GM12864 (cell line): ENCODE measurements at places on chromosomes 1 and 21.
A peak's percentile ranks its signal among the peaks of the same experiment; 100 is the strongest.

GRCh38 chr21:46226920-46227599, 1.5 kb downstream of the LSS start:
- no peak for DNase-seq

DNA sequence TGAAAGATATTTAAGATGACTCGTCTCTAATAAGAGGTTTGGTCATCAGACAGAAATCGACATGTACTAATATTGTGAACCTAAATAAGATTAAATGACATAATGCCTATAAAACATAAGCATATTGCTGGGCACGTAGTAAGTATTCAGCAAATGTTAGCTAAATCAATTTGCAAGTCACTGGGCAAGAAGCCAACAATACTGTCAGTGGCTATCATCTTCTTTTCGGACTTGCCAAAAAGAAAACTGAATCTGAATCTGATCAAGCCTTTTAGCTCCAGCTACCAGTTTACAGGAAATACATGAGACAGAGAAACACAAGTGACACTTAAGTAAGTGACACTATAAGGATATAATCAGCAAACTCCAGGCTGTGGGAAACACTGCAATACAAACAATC, 46.0 kb downstream of the RPL5 start:
- no peak for DNase-seq

GRCh38 chr1:27357281-27358037, 9.3 kb downstream of the MAP3K6 start:
- DNase-seq, result no peak

- no peak for DNase-seq
Measured at GRCh38 chr1:194658090-194658439, 1471.7 kb upstream of the B3GALT2 start.

DNA sequence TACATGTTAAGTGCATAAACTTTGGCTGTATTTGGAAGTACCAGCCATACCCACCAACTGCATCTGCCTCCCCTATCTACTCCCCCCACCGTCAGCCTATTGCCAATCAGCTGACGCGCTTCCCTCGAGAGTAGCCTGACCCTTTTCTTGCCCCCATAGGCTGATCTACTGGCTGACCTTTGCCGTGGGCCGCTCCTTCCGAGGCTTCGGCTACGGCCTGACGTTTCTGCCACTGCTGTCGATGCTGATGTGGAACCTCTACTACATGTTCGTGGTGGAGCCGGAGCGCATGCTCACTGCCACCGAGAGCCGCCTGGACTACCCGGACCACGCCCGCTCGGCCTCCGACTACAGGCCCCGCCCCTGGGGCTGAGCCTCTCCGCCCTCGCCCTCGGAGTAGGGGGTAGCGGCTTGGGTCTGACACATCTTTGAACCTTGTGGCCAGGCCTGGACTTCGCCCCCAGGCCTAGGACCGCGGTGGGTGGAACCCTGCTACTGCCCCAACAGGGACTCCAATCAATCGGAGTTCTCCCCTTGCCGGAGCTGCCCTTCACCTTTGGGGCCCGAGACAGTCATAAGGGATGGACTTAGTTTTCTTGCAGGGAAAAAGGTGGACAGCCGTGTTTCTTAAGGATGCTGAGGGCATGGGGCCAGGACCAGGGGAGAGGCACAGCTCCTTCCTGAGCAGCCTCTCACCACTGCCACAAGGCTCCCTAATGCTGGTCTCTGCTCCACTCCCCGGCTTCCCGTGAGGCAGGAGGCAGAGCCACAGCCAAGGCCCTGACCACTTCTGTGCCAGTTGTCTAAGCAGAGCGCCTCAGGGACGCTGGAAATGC, 4.0 kb downstream of the GLMP start:
- no peak for DNase-seq

GRCh38 chr1:53138991-53139884, 3.2 kb downstream of the SLC1A7 start:
- no peak for DNase-seq

GRCh38 chr1:225026701-225027100, 97.2 kb downstream of the DNAH14 start:
- no peak for DNase-seq

GRCh38 chr1:204602111-204602579, 83.4 kb downstream of the LRRN2 start:
- no peak for DNase-seq

DNA sequence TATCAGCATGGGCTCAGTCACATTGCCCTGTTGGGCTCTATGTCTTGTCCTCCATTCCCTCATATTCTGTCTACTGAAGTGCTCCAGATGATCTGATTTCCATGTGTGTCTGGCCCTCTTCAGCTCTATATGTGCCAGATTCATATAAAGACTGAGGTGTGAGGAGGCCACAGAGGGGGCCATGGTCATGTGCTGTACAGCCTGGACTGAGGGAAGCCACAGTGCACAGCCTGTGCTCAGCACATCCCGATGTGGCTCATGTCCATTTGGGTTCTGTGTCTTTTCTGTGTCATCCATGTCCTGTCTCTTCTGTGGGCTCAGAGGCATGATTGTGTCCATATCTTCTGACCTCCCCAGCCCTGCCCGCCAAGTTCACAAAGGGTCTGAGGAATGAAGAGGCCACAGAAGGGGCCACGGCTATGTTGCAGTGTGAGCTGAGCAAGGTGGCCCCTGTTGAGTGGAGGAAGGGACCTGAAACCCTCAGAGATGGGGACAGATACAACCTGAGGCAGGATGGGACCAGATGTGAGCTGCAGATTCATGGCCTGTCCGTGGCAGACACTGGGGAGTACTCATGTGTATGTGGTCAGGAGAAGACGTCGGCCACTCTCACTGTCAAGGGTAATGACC, 97.0 kb downstream of the OBSCN start:
- DNase-seq, result no peak

GRCh38 chr1:195738966-195739650, 869.1 kb downstream of the KCNT2 start:
- DNase-seq, result no peak

- DNase-seq, result no peak
Measured at GRCh38 chr1:93344886-93345632, 648 bp upstream of the DR1 start.

DNA sequence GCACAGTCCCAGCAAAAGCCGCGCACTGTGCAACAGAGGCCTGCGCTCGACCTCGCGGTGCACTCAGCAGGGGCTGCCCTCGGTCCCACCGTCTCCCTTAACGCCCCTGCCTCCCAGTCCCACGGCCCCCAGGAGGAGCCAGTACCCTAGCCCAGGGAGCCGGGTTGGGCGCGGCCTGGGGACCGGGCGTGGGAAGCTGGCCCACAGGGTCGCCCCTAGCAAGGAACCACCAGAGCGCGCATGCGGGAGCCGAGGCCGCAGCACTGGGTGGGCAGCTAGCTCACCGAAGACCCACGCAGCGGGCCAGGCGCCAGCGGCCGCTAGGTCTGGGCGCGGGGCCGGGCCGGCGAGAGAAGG, 21.6 kb upstream of the ZNF678 start:
- DNase-seq, result no peak

DNA sequence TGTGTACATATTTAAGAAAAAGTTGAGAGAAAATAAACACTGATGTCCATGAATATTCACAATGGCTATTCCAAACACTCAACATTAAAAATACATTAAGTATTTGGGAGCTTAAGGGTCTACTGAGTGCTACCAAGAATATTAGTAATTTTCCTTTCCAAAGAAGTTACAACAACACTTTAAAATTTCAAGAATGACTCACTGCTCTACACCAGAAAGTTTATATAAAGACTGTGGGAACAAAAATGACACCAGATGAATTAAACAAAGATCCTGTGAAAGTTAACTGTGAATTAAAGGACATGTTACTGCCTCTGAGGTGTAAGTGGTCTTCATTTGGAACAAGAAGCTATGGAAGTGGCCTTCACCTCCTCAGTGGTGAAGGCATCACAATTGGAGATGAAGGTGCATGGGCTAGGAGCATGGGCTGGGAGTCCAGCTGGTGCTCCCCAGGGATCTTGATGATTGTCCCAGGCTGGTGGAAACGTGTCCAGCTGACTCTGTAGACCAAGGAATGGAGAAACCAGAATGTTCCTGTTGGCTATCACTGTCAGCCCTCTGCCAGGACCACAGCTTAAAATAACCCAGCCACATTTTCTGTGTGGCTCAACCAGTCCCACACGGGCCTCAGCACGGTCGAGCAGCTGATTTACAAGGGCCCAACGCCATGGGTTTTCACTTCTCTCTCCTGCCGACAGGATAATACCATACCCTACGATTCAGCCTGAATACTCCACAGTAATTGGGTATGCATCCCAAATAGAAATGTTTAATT, 28.8 kb downstream of the TAF5L start:
- DNase-seq, result no peak

DNA sequence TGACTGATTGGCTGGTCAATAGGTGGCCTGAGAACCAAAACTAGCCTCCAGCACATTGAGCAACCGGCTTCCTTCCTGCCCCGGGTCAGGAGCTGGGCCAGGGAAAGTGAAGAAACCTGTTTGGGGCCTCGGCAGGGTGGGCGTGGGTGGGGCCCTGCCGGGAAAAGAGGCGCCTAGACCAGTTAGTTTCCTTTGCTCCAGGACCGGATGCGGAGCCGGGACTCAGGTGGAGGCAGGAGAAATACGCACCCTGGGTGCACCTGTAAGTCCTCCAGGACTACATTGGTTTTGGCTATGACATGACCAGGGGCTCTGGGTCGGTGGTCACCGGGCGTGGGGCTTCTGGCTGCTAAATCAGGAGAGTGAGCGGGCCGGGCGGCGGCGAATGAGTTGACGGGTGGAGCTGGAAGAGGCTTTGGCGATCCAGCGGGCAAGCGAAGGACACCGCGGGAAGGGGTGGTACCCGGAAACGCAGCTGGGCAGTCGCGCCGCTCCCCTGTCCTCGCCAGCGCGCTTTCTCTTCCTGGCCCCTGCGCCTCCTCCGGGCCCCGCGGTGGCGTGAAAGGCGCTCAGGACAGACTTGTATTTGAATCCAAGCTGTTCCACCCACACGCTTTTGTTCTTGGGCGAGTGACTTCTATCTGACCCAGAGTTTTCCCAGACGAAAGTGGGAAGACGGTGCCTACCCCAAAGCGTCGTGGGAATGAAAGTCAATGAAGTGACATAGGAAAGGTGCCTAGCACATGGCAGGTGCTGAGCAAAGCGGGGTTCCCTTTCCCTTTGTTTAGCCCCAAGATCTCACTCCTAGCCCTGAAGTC, 30.6 kb upstream of the JUN start:
- DNase-seq, result no peak

GRCh38 chr1:20139776-20140612, 871 bp downstream of the PLA2G2F start:
- DNase-seq, result no peak

GRCh38 chr1:200890818-200891773, 3.6 kb upstream of the INAVA start:
- no peak for DNase-seq

- DNase-seq, result no peak
Measured at GRCh38 chr1:40318476-40318875, 1.4 kb upstream of the COL9A2 start.

GRCh38 chr1:43549921-43550597, 19.4 kb downstream of the PTPRF start:
- no peak for DNase-seq

DNA sequence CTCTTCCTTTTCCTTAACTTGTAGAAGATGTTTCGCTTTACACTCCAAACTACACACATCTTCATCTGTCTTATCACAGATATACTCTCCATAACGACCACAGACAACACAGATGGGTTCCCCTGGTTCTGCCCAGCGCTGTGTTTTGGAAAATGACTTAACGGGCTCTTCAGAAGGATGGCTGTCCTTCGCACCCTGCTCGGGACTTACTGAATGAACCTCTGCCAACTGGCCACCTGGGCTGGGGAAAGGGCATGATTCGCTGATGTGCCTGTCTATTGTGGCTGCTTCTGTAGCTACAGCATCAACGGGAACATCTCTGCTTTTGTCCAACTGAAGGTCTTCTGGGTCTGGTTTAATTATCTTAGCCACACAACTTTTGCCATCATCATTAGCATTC, 3.4 kb downstream of the DDX59 start:
- no peak for DNase-seq

DNA sequence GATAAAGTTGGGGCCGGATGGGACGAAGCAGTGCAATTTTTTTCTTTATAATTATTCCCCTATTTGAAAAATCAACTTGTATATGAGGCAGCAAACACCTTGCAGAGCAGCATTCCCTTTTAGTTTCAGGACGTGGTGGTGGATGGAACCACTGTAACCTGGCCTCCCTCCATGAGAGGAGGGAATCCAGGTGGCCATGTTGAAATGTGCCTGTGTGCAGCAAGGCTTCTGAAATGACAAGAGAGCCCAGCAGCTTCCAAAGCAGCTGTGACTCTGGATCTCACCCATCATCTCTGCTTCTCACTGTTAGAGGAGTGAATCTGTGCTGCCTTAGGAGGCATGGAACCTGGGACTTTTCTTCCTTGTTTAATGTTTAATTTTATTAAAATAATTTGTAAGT, 42.3 kb downstream of the NFIA start:
- DNase-seq, result no peak

GRCh38 chr1:2313651-2314261, 77.6 kb downstream of the MORN1 start:
- DNase-seq, result no peak

DNA sequence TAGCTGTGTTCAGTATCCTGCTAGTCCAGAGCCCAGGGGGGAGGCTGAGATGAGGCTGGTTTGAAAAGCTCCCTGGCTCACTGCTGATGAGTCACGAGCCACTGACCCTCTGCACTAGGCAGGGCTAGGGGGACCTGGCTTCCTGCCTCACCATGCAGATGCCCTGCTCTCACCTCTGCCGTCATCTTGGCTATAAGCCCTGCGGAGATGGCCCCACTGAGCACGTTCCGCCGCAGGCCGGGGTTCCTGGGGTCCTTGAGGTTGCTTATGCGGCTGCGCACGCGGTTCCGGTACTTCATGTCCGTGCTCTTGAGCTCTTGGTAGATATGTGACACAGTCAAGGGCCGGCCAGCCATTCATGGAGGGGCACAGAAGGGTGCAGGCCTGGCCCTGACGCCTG, 24.1 kb upstream of the ZNF436 start:
- DNase-seq, result no peak

GRCh38 chr1:100077531-100077930, 55.2 kb downstream of the SASS6 start:
- peak; percentile 62 for DNase-seq

DNA sequence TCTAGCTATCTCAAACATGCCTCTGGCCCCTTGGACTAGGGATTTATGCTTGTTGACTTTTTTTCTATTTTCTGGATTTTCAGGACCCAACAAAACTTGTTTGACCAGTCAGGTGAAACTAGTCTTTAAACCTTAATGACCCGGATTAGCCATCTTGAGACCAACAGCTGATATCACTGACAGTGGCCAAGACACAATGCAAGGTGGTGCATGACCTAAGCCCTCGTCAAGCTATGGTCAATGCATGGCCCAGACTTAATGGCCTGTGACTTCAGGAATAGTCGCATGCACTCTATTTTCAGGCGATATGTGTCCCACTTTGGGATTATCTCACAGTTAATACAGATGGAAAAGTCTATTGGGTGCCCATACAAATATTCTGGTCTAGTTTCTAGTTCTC, 190.4 kb downstream of the ZBTB18 start:
- no peak for DNase-seq
